ENCODE measurements at places on chromosomes 7 and 10.

DNA sequence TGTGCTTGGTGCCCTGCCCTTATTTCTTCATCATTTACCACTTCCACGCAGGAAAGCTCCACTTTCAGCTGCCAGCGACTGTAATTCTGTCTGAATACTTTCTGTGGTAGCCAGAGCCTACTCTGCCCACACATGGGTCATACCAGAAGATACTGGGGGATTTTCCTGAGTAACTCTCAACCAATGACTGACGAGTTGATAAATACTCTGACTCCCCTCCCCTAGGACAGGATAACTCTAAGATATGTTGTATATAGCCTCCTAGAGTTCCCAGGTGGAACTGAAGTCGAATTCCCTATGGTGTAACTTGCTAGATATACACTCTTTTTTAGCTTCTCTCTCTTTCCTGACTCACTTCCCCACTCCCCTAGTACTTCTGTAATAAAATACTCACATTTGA, 29.8 kb downstream of the SEM1 start:
- no peak for DNase-seq

DNA sequence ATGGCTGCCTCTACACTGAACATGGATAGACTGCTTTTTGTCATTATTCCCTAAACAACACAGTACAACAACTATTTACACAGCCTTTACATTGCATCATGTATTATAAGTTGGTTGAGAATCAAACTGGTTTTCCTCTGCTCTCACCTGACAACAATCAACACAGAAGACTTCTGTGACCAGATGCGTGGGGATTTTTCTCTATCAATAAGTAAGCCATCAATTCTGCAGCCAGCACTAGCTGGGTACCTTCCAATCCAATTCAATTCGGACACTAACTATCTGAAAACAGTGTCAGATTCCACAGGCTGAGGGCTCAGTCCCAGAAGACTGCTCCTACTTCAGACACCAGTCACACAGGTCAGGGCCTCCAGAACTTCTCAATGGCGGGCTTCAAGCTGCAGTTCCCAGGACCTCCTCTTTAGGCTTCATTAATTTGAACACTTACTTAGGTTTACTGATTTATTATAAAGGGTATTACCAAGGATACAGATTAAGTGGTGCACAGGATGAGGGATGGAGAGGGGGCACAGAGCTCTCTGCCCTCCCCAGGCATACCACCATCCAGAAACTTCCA, 36.4 kb upstream of the ASL start:
- no peak for DNase-seq

GRCh38 chr10:78236416-78237015, 202.9 kb downstream of the RPS24 start:
- DNase-seq, result no peak

GRCh38 chr7:44159824-44160630, 18.9 kb upstream of the MYL7 start:
- DNase-seq, result no peak

DNA sequence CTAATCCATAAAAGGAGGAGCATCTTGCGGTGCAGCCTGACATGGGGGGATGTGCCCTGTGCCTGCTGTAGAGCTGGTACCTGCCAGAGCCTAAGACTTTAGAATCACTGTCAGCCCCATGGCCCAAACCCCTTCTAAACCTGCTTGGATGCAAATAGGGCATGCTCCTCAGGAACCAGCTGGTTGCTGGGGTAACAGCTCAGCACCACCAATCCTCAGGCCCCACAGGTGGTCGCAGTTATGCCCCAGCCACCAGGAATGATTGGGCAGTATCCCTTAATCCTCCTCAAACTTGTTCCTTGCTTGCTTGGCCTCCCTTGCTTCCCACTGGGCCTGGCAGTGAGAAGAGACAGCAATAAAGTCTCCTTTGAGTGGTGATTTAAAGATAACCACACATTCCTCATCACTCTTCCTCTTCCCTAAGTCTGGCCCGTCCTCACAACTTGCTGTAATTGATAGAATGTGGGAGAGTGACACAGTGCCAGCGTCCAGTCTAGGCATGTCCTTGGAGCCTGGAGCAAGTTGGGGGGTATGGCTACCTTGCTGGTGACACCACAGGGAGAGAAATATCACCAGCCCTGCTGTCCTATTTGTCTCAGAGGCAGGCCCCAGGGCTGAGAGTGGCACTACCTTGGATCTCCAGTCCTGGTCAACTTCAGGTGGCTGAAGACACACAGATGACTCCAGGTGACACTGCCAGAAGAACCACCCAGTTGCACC, 43.0 kb downstream of the VSTM4 start:
- no peak for DNase-seq

DNA sequence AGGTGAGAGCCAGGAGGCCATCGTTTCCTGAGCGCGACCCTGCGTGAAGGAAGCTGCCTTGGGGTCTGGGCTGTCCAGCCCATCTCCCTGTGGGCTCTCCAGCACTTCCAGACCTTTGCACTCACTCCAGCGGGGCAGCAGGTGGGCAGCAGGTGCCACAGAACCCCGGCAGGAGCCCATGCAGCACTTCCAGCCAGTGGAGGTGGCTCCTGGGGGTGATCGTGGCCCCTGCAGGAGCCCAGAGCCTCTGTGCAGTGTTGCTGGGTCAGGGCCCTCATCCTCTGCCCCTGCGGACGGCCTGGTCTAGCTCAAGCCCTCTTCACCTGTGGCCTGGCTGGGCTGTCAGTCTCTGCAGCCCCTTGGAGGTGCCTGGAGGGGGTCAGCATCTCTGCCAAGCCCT, 59.9 kb downstream of the PWWP2B start:
- DNase-seq, result no peak

GRCh38 chr10:80737209-80737608, 199.5 kb downstream of the SH2D4B start:
- no peak for DNase-seq

GRCh38 chr10:35194906-35195305, 68.3 kb downstream of the CREM start:
- DNase-seq, result peak; percentile 29

- no peak for DNase-seq
Observed at GRCh38 chr10:29621161-29621560, 13.6 kb downstream of the SVIL start.

DNA sequence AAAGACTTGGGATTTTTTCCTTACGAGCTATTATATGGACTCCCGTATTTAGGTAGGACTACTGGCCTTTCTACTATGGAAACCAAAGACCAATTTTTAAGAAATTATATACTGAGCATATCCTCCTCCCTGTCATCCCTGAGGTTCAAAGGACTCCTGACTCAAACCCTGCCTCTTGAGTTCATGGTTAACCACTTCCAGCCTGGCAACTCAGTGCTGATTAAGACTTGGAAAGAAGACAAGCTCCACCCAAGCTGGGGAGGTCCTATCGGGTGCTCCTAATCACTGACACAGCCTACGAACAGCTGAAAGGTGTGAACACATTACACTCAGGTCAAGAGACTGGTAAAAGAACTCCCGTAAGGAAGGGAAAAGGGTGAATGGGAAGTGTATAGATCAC, 66.8 kb downstream of the LYZL2 start:
- no peak for DNase-seq

DNA sequence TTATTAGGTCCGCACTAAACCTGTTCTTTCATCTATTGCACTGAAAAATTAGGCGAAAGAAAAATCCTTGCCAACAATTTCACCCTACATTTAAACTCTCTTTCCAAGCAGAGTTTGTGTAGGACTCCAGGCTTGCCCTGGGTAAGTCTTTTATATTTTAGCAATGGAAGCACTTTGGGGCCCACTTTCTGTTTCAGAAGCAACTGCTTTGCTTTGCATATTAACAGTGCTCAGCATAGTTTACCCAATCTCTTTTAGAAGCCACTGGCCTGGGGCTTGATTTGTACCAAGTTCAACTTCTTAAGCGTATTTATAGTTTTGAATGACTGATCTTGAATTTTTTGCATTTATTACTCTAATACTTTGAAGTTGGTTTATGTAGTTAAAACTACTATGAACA, 78.8 kb upstream of the MDFIC start:
- DNase-seq, result no peak

GRCh38 chr7:117117172-117117571, 163.9 kb downstream of the ST7 start:
- no peak for DNase-seq

GRCh38 chr10:132631338-132631735, 93.8 kb downstream of the INPP5A start:
- DNase-seq, result no peak

GRCh38 chr7:55432939-55433784, 68.0 kb downstream of the LANCL2 start:
- DNase-seq, result peak; percentile 56

DNA sequence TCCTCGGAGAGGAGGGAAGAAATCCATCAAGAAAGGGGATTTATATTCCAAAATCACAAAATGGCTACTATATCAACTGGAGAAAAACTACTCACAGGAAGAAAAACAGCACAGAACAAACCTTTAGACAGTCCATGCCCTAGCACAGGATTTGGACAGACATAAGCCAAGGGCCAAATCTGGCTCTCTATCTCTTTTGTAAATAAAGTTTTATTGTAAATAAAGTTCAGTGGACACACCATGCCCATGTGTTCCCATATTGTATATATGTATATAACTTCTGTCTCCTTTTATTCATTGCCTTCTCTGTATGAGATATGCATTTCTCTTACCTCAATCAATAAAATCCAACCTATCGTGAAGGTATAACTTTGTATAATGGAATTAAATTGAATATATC, 742.8 kb upstream of the LRRTM3 start:
- DNase-seq, result no peak

DNA sequence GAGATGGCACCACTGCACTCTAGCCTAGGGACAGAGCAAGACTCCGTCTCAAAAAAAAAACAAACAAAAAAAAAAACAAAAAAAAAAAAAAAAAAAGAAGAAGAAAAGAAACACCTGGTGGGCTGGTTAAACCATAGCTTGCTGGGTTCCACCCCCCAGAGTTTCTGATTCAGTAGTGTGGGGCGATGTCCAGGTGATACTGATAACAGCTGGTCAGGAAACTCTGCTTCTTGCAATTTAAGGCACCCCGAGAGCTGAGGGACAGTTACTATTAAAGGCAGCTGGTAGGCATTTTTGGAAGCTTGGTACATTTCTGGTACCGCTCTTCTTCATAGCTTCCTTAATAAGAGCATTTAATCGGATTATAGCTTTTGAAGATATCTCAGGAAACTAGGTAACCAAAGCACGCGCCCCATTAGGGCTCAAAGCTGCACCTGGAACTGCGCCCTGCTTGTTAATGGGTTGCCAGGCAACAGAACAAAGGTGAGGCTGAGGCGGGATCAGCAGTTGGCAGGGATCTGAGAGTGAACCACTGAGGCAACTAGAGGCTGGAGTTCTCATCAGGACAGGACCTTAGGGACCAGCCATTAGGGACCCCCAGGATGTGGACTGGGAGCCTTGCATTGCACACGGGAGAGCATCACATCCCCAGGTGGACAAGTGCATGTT, 6.5 kb upstream of the SDK1 start:
- DNase-seq, result no peak

DNA sequence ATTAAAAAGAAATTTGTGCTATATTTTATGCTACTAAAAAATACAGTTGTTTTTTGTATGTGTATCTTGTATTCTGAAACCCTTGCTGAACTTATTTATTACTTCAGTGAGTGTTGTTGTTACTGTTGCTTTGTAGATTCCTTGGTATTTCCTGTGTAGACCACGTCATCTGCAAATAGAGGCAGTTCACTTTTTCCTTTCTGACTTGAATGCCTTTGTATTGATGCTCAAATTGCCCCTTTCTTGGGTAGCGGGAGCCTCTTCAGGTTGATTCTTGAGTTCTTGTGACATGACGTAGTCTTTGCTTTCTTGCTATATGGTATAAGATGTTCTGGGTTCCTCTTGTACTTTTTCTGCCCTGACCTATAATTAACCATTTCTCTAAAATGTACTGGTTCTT, 504.1 kb downstream of the SDK1 start:
- DNase-seq, result peak; percentile 65

- no peak for DNase-seq
Observed at GRCh38 chr10:97195706-97196222, 10.0 kb upstream of the SLIT1 start.

- no peak for DNase-seq
Observed at GRCh38 chr7:93238748-93239147, 6.6 kb downstream of the VPS50 start.

DNA sequence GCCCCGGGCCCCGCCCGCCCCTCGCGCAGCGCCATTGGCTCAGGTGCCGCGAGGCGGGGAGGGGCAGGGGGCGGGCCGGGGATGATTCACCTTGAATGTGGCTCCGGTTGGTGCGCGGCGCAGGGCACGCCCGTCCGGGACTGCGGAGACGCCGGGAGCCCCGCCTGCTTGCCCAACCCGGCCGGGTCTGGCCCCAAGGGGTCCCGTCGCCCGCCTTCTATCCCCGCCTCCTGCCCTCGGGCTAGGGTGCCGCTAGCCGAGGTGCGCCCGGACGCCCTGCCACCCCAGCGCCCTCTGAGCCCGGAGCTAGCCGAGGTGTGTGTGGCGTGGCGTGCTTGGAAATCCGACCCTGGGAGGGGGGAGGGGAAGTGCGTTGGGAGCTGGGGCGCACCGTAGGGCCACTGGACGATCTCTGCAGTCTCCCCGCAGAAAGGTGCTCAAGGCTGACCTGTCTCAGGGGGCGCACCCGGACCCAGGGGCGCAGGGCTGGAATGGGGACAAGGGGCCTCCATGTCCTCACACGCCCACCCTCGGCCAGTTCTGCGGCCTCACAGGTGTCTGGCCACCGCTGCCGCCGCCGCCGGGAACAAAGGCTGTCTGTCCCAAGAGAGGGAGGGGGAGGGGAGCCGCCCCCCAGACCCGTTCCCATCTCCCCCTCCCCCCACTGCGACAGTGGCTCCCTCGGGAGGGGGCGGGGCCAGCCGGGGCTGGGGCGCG, 168.9 kb downstream of the NRF1 start:
- peak; percentile 92 for DNase-seq

- DNase-seq, result no peak
Observed at GRCh38 chr10:11104772-11105675, 87.4 kb downstream of the CELF2 start.

GRCh38 chr7:18504965-18505364, 9.4 kb downstream of the HDAC9 start:
- DNase-seq, result no peak

GRCh38 chr7:148144827-148145226, 445.7 kb upstream of the C7orf33 start:
- no peak for DNase-seq

- no peak for DNase-seq
Observed at GRCh38 chr10:101934686-101935305, 91.2 kb upstream of the KCNIP2 start.

- peak; percentile 29 for DNase-seq
Observed at GRCh38 chr7:140506788-140507464, 27.6 kb upstream of the MKRN1 start.

- no peak for DNase-seq
Observed at GRCh38 chr10:31036209-31036608, 4.5 kb upstream of the ZNF438 start.

- DNase-seq, result no peak
Observed at GRCh38 chr7:140213684-140214074, 36.9 kb upstream of the KDM7A start.

- no peak for DNase-seq
Observed at GRCh38 chr10:966466-967235, 21.6 kb upstream of the GTPBP4 start.
